NCI-H2171 treated with DMSO at 0.1 percent for 48 hours (cell line): ENCODE measurements at places on chromosomes 1 and 21.

DNA sequence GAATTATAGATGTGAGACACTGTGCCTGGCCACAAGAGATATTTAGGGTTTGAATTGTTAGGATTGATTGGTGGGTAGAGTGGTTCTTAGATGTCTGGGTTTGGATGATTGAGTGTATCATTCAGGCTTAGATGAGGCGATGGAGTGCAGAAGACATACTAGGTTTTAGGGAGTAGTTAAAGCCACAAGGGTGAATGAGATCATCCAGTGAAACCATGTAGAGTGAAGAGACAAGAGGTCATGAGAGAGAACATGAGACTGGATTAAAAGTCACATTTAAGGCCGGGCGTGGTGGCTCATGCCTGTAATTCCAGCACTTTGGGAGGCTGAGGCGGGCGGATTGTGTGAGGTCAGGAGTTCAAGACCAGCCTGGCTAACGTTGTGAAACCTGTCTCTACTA, 37.2 kb downstream of the ZFYVE9 start:
- DNase-seq: no peak

DNA sequence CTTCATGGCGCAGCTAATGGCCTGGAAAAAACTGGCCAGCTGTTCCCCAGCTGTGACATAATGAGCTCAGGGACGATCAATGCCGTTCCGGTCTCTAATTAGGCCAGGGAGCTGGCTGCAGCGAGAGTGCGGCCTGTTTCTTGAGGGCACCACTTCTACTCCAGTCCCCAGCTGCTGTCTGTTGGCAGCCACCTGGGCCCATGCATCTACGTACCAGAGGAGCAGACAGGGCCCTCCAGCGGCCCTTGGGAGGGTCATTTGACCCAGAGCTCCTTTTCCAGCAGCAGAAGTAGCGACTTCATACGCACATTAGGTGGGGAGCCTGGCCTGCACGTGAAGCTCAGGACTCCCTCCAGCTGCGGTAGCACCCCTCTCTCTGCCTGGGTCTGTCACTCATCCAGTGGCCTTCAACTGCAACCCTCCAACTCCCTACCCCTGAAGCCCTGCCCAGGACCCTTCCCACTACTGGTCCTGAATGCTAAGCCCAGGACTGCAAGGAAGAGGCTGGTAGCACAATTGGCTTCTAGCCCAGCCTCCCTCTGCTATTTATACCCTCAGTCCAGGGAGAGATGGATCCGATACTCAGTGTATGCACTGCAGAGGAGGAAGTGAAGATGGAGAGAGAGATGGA, 9.1 kb upstream of the GPR61 start:
- peak; percentile 98 for DNase-seq

DNA sequence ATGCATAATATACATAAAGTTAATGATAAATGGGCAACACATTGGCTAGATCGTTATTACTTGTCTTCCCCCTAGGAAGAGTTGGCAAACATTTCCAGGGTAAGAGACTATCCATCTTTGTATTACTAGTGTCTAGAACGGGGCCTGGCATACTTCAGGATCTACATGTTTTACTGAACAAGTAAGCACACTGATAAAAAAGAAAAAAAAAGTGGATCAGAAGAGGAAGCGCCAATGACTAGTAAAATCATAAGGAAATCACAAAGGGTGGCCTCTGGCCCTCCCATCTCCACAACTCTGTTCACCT, 482 bp downstream of the TM2D1 start:
- no peak for DNase-seq

GRCh38 chr21:34704119-34704518, 35.3 kb downstream of the CLIC6 start:
- DNase-seq: no peak

DNA sequence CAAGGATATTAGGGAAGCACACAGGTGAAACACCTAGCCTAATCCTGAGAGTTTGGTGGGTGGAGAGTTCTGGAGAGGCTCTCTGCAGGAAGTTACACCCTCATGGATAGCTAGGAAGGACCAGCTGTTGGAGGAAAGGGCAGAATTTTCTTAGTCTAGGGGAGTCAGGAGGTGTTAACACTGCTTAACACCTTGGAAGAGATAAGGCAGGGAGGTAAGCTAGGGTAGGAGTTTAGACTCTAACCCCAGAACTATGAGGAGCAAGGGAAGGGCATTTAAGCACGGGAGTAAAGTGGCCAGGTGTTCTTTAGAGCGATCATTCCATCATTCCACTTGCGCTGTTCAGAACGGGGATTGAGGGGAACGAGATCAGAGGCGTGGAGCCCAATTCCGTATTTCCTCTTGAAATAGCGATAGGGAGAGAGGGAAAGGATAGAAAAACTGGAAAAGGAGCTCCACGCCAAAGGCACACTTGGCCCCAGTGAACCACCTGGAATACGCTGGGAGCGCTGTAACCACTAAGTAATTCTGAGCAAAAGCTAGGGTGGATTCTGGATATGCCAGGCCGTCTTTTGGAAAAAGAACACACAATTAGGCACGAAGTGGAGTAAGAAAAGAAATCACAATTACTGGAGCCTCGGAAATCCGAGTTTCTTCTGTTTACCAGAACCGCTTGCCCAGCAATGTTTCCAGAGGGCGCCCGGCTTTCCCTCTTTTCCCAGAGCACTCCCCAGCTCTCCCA, 1.5 kb upstream of the GPR137B start:
- DNase-seq: peak; percentile 58

- peak; percentile 79 for DNase-seq
Measured at GRCh38 chr1:61138921-61139774, 56.8 kb downstream of the NFIA start.

DNA sequence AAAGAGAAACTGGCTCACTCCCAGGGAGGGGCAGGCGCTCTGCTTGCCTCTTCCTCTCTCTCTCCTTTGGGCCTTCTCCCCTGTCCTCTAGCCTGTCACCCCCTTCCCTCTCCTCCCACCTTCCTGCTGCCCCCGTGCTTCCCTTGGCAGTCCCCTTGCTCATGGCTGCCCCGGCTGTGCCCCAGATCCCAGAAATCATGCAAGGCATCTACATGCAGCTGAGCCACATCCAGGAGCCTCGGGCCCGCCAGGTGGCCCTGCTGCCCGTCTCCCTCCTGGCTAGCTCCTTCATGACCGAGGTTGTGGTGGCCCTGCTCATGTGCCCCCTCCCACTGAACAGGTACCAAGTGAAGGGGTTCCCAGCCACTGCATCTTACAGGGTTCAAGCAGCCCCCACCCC, 36.0 kb upstream of the TTC4 start:
- no peak for DNase-seq

DNA sequence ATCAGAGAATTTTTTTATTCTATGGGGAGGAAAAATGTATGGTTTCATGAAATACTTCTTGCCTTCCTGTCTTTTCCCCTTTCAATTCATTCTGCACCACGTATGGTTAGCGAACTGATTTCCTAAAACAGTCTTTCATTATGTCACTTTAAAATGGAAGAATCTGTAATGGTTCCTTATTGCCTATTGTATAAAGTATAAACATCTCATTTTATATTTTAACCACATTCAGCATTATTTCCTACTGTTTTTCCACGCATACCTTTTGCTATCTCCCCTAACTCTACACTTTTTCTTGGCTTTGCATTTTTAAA, 232.3 kb upstream of the B3GALT2 start:
- DNase-seq: no peak
